ENCODE measurements at places on chromosomes 2 and 18. TPM values are rescaled to one million over a fixed set of nuclear protein-coding genes. Genes with fewer than 3 reads are reported as not detected.

GRCh38 chr2:68108120-68108519 is 45.3 kb upstream of the C1D start:
- no peak for DNase-seq

- no peak for DNase-seq
These were observed 165.6 kb downstream of the MYO1B start for GRCh38 chr2:191410646-191411436.

- DNase-seq, result no peak
These were observed 407.7 kb upstream of the SALL3 start for GRCh38 chr18:78571831-78572347.

- DNase-seq, result peak; percentile 91
These were observed 56.6 kb downstream of the UBE2E3 start for GRCh38 chr2:181036848-181037603.

- no peak for DNase-seq
These were observed 678 bp upstream of the ZNF24 start for GRCh38 chr18:35344736-35345459.

DNA sequence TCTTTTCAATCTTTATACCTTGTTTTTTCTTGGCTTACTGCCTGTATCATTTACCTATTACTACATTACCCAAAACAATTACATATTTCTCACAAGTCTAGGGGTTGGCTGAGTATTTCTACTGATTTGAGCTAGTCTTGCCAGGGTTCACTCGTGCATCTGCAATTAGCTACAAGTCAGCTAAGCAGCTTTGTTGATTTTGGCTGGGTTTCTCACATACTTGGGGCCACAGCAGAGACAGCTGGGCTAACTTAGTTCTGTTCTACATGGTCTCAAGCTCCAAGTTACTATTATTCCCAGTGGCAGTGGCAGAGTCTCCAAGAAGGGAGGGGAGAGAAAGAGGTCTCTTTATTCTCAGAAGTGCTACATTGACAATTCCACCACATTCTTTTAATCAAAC is 54.7 kb upstream of the SP5 start:
- no peak for DNase-seq

DNA sequence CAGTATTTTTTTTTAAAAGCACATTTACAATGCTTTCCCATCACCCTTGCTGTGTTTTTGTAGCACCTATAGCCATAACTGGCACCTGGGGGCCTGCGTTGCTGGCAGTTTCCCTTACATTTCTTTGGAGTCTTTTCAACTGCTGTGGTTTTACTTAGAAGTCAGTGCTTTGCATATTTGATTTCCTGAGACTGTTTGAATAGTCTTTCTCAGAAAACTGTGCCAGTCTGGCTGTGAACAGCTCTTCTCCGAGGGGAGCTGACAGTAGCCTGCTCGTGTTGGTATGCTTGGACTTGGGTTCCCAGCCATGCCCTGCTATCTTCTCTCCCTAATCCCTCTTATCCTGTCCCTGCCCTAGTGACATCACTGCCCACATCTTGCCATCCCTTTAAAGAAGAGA is 81.5 kb downstream of the DPP4 start:
- no peak for DNase-seq

DNA sequence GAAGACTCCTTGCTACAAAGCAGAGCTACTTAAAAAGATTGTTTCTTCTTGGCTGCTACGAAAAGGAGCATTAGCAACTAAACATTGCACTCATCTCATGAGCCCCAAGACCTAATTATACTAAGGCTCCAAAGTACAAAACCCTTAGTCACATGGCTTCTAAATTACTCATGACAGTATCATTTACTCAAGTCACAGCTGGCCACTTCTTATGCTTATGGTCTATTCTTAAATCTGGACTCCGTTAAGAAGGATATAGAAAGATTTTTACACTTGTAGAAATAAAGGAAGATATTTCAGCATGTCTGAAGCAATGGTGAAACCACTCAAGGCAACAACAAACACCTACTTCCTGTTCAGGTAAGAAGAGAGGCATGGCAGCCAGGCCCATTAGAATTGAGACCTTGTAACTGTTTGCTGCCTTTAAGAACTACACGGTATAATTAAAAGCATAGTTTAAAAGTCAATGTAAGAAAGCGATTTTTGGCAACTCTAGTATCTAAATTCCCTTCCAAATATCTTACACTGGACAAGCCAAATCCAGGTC is 12.7 kb downstream of the ANKRD44 start:
- no peak for DNase-seq

DNA sequence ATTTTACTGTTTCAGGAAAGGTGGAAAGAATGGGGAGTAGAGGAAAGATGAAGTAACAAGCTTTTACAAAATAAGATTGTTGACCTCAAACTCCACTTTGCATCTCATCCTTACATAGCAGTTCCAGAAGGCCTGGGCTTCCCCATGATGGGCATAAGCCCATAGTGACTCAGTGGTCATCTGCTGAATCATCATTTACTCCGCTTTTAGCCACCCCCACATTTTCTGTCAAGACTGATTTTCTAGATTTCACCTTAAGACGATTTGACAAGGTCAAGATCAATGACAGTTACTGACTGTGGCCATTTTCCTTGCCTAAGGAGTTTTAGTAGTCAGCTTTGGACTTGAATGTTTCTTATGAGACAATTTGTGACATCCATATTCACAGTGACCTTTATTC is 49.4 kb downstream of the PLEKHM3 start:
- DNase-seq, result peak; percentile 44

GRCh38 chr2:186503827-186504606 is 18.0 kb downstream of the ZC3H15 start:
- DNase-seq, result peak; percentile 57

PJVK gene
- polyA plus RNA-seq, result 1.6 TPM
